ENCODE measurements at places on chromosomes 16 and 17. TPM values are rescaled to one million over a fixed set of nuclear protein-coding genes. Genes with fewer than 3 reads are reported as not detected.

GRCh38 chr17:38685491-38685890 is 10.7 kb upstream of the EPOP start:
- DNase-seq: no peak

The KLHL11 gene
- total RNA-seq: 10.8 TPM

- DNase-seq: no peak
These were observed 365.4 kb upstream of the C16orf82 start for GRCh38 chr16:26701243-26701886.

DNA sequence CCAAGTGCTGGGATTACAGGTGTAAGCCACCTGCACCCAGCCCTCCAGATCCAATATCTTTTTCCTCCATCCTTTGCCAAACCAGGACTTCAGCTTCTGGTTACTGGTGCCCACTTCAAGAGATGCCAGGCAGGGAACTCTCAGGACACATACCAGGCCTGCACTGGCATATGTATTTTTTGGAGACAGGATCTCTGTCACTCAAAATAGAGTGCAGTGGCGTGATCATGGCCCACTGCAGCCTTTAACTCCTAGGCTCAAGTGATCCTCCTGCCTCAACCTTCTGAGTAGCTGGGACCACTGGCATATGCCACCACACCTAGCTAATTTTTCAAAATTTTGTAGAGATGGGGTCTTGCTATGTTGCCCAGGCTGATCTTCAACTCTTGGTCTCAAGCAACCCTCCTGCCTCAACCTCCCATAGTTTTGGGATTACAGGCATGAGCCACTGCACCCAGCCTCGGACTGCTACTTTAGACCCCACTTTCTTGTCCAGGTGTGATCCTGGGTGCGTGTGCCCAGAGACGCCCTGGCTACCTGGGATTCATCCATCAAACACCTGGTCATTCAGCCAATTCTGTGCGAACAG is 55.8 kb downstream of the BMERB1 start:
- DNase-seq: no peak

- DNase-seq: no peak
These were observed 9.0 kb downstream of the NME3 start for GRCh38 chr16:1762196-1762878.

DNA sequence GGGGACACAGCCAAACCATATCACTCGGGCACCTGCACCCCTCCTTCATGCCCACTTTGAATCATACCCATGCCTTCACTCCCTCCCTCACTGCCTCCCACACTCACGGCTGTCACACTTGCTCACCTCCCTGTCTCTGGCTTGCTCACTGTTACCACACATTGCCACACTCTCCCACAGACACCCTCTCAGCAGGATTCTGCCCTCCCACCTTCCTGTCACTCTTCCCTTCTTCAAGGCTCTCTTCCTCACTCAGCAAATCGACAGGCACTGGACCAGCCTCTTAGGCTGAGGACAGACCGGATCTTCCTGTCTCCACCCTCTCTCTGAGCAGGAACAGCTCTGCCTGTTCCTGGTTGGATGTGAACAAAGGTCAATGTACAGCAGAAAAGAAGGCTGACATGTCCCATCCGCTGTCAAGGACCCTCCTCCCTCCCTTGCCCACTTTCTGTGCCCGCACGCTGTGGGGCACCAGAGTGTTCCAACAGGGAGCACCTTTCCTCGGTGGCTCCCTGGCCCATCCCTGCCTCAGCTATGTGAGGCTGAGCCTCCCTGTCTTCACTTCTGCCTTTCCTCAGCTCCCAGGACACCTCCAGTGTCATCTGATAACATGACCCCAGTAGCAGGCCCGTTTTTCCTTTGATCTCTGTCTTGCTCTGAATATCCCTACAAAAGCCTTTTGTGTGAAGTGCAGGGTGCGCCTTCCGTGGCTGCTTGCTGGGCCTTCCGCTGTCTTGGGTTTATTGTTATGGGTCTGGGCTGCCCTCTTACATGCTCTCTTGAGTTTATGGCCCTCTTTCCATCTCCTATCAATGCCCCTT is 47.0 kb downstream of the CCDC182 start:
- no peak for DNase-seq

The RGS11 gene
- total RNA-seq: 21.4 TPM
